ENCODE measurements at places on chromosomes 13 and 19.

- no peak for DNase-seq
Observed at GRCh38 chr19:38545596-38545995, 72.2 kb downstream of the MAP4K1 start.

- no peak for DNase-seq
Observed at GRCh38 chr13:39371706-39372105, 231.3 kb downstream of the LHFPL6 start.

- no peak for DNase-seq
Observed at GRCh38 chr13:32581177-32581786, 5.0 kb upstream of the PDS5B start.

- no peak for DNase-seq
Observed at GRCh38 chr19:5530701-5531100, 37.1 kb downstream of the TINCR start.

DNA sequence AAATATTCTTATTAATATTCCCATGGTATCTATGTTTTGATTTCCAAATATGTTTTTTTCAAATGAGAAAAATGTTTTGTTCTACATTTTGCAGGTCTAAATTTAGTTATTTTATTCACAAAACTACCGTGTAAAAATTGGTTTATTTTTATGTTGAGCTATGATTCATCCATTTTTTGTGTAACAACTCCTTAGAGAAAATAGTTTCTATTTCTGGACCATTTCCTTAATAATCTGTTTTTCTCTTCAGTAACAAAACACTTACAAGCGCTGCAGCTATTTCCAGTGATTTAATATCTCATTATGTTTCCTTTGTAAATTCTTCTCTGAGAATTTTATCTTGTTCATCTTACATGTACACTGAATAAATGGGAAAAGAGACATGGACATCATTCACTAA, 550.7 kb upstream of the SLITRK5 start:
- DNase-seq: no peak

DNA sequence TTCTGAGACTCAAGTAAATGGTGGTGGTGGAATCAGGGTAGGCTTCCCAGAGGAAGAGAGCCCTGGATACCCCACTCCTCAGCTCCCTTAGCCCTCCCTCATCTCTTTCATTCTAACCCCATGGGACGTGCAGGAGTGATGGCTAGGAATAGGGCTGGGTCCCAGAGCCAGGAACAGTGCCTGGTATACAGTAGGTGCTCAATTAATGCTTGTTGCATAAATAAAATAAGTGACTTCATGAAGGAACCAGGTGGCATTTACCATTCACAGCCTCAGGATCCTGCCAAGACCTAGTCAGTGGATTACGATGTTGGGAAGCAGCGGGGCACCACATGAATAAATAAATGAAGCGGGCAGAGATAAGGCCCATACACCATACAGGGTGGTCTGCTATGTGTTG, 3.9 kb downstream of the UNC13A start:
- no peak for DNase-seq

DNA sequence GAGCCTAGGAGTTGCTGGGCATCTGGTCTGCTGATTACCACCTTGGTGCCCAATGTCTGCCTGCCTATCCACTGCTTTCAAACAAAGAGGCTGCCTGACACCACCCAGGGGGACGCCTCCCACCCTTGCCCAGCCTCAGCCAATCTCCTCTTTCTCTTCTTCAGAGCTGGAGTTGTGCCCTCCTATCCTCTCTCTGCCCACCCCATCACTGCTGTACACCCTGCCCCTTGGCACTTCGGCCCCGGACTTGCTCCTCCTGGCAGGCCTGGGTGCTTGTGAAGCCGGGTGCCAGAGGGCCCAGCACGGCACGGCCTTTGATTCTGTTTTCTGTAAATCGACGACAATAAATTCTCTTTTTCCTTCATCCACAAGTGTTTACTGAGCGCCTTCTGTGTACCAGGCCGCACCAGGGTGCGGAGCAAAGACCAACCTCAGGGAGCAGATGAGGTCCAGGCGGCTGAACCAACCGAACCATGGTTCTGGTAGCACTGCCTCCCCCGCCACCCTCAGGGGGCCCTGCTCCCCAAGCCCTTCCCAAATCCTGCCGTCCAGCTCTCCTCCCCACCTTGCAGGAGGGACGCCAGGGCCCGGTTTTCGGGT, 5.0 kb downstream of the RNF225 start:
- DNase-seq: no peak

GRCh38 chr19:10510301-10510802, 6.9 kb downstream of the S1PR5 start:
- DNase-seq: peak; percentile 30

DNA sequence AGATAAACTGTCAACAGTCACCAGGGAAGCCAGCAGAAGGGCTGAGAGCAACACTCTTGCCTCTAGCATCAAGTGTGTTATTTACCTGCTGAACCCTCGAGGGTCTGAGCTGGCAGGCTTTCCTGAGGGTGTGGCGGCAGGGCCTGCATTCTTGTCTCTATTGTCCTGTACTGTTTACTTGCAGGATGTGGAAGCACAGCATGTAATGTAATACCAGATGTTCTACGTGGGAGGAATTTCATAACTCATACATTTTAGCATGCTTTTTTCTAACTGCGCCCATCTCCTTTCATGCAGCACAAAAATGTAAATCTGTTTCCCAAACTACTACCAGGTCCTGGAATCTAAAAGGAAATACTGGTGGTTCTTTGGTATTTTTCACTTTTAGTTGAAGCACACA, 153.1 kb downstream of the RGCC start:
- DNase-seq: no peak

GRCh38 chr13:112978561-112979405, 9.8 kb downstream of the MCF2L start:
- DNase-seq: no peak

GRCh38 chr19:18437491-18438330, at the start of gene ISYNA1:
ISYNA1 (minus strand) TSS chr19:18438133; CDS start chr19:18437979, 154 bp downstream.
- peak; percentile 63 for DNase-seq

DNA sequence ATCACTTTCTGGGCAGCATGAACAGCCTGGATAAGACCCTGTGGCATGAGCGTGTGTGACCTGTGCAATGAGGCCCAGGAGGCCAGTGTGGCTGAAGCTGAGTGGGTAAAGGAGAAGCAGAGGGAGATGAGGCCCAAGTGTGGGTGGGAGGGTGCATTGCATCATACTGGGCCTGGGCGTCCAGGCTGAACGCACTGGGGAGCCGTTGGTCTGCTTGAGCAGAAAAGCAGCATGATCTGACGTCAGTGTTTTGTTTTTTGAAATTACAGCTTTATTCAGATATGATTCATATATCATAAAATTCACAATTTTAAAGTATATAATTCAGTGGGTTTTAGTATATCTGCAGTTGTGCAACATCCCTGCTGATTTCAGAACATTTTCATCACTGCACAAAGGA, 409.7 kb downstream of the HS6ST3 start:
- no peak for DNase-seq

DNA sequence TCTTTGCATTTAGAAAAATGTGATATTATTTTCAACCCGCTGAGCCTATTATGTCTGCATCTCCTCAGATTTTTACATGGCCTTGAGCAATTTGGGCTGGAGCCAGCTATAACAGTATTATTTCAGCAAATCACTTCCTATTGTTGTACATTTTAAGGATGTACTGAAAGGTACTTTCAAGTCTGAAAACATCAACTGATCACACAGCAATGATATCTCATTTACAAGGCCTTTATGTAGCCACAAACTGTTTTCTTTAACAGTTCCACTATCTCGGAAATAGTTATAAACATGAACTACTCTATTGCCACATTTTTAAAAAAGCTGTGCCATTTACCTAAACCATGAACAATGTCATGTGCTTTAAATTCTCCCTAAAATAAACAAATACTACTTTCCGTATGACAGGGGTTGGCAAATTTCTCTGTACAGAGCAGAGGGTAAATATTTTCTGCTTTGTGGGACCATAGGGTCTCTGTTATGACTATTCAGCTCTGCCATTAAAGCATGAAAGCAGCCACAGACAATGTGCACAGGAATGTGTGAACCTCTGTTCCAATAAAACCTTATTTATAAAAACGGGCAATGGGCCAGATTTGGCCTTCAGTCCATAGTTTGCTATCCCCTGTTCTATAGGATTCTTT, 560.4 kb downstream of the GPC6 start:
- no peak for DNase-seq

GRCh38 chr19:29672933-29673336, 7.7 kb downstream of the PLEKHF1 start:
- peak; percentile 58 for DNase-seq

- no peak for DNase-seq
Observed at GRCh38 chr13:35354285-35354684, 122.2 kb downstream of the MAB21L1 start.

DNA sequence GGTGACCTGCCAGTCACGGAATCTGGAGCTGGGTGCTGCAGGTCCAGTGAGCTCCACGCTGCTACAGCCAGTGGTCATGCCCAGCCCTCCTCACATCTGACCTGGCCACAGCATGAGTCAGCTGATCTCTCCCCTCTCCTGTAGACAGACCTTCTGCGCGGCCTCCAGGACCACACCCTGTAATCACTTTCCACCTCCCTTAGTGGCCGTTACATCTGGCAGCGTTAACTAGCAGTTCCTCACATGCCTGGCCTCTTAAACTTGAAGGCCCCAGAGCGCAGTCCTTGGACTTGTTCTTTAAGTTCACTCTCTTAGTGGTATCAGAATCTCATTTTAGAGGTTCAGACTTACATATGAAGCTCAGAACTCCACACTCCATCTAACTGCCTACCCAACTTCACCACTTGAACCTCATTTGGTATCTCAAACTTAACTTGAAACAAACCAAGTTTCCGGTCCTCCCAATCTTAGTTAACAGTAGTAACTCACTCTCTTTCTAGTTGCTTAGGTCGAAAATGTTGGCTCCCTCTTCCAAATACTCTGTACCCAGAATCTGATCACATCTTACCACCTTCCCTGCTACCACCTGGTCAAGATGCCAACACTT, 22.7 kb downstream of the MIPEP start:
- DNase-seq: no peak

- DNase-seq: no peak
Observed at GRCh38 chr13:30796132-30796572, 60.8 kb downstream of the ALOX5AP start.

- no peak for DNase-seq
Observed at GRCh38 chr13:101858860-101859259, 406.4 kb downstream of the ITGBL1 start.

- no peak for DNase-seq
Observed at GRCh38 chr13:48319531-48320398, 16.2 kb downstream of the RB1 start.

- no peak for DNase-seq
Observed at GRCh38 chr19:40933025-40933424, 51.0 kb upstream of the CYP2A7 start.

- DNase-seq: no peak
Observed at GRCh38 chr19:28437390-28438346, 775.3 kb downstream of the UQCRFS1 start.

GRCh38 chr19:6963937-6964336, 57.3 kb downstream of the MBD3L2B start:
- peak; percentile 26 for DNase-seq

DNA sequence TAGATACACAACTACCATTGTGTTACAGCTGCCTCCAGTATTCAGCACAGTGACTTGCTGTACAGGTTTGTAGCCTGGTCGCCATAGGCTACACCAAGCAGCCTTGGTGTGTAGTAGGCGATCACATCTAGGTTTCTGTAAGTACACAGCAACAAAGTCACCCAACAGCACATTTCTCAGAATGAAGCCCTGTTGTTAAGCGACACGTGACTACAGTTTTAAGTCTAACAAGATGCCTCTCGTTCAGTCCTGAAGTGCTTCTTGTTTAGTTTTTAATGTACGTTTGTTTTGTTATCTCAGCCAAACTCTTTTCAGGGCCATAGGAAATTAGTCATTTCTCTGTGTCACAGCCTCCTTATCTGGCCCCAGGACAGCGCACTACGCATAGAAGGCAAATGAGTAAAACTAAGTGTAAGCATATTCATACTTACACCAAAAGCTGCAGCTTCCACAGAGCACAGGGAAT, 50.0 kb upstream of the GPR183 start:
- DNase-seq: no peak

Data from activated naive CD4-positive, alpha-beta T cell (primary cell).